Left colon (tissue), 2 donors: ENCODE measurements at places on chromosomes 12 and 14. TPM values are rescaled to one million over a fixed set of nuclear protein-coding genes. Genes with fewer than 3 reads are reported as not detected.

The SRRM4 gene
- not detected for total RNA-seq

The TAS2R42 gene
- not detected for total RNA-seq

The RD3L gene
- not detected for total RNA-seq

The TRHDE gene
- total RNA-seq = 3.9 TPM

The BRMS1L gene
- 3.2 TPM for total RNA-seq

The PROX2 gene
- total RNA-seq = not detected

The FGF23 gene
- total RNA-seq = not detected

The KLHL33 gene
- total RNA-seq = 0.09 TPM

The ANO4 gene
- total RNA-seq = 0.89 TPM

The ADAMTS20 gene
- not detected for total RNA-seq

The SLIRP gene
- 84.5 TPM for total RNA-seq

The GNB3 gene
- total RNA-seq = 1.5 TPM

The PRH2 gene
- not detected for total RNA-seq

The GYS2 gene
- total RNA-seq = not detected

The ASCL1 gene
- total RNA-seq = 0.47 TPM

The B4GALNT1 gene
- total RNA-seq = 0.34 TPM

The TCL1A gene
- total RNA-seq = 0.40 TPM

The VRTN gene
- total RNA-seq = not detected

The SLC7A8 gene
- total RNA-seq = 18.2 TPM

The SYT10 gene
- total RNA-seq = 0.31 TPM

The TRIM9 gene
- 6.2 TPM for total RNA-seq

The SIX1 gene
- total RNA-seq = not detected

The OR6C4 gene
- total RNA-seq = not detected

The LRR1 gene
- total RNA-seq = 26.7 TPM

The ZDHHC22 gene
- not detected for total RNA-seq

The DPPA3 gene
- not detected for total RNA-seq

The ARHGEF40 gene
- total RNA-seq = 37.2 TPM

The GPR132 gene
- total RNA-seq = 3.4 TPM

The SUPT16H gene
- 39.8 TPM for total RNA-seq

The MANSC1 gene
- 48.0 TPM for total RNA-seq

The RPL36AL gene
- 213 TPM for total RNA-seq

The INHBE gene
- not detected for total RNA-seq

The WNT5B gene
- 4.5 TPM for total RNA-seq

The ESR2 gene
- 0.70 TPM for total RNA-seq

The POTEG gene
- not detected for total RNA-seq

The RNF31 gene
- total RNA-seq = 49.1 TPM

The CD69 gene
- total RNA-seq = 2.6 TPM

The CLEC4C gene
- not detected for total RNA-seq

The RAD51AP1 gene
- total RNA-seq = 4.2 TPM

The HSPA2 gene
- 61.7 TPM for total RNA-seq

The UBE2N gene
- total RNA-seq = 73.1 TPM

The LHX5 gene
- total RNA-seq = not detected

The HECTD1 gene
- total RNA-seq = 142 TPM

The CCDC77 gene
- 4.0 TPM for total RNA-seq

The CLEC6A gene
- not detected for total RNA-seq

The SFSWAP gene
- 34.2 TPM for total RNA-seq

The KRT83 gene
- not detected for total RNA-seq

The STAC3 gene
- total RNA-seq = 2.0 TPM

The C3AR1 gene
- 2.1 TPM for total RNA-seq

The MAPKAPK5 gene
- total RNA-seq = 86.4 TPM

The IQSEC3 gene
- 0.98 TPM for total RNA-seq

The AMN gene
- 331 TPM for total RNA-seq

The MYF6 gene
- total RNA-seq = not detected

The TAPBPL gene
- total RNA-seq = 51.2 TPM

The IL22 gene
- total RNA-seq = not detected
